ENCODE measurements at places on chromosomes 2 and 18.
A peak's percentile ranks its signal among the peaks of the same experiment; 100 is the strongest.

DNA sequence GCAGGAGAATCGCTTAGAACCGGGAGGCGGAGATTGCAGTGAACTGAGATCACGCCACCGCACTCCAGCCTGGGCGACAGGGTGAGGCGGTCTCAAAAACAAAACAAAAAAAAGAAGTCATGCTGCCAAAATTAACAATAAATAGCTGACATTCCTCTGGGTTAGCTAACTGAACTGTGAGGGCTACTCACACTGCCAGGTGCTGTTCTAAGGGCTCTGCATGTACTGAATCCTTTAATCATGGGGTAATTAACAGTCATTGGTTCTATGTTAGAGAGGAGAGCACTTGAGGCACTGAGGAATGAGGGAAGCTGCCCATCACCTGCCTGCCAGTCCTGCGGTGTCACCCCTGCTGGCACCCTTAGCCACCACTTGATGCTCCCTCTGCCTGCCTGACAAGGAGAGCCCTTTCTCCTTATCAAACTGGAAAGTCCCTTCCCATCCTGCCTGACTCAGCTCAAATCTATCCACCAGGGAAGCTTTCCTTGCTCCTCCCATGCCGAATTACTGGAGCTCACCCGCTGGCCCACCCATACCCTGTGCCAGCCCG lies 73.0 kb upstream of the RIOK3 start:
- no peak for DNase-seq

DNA sequence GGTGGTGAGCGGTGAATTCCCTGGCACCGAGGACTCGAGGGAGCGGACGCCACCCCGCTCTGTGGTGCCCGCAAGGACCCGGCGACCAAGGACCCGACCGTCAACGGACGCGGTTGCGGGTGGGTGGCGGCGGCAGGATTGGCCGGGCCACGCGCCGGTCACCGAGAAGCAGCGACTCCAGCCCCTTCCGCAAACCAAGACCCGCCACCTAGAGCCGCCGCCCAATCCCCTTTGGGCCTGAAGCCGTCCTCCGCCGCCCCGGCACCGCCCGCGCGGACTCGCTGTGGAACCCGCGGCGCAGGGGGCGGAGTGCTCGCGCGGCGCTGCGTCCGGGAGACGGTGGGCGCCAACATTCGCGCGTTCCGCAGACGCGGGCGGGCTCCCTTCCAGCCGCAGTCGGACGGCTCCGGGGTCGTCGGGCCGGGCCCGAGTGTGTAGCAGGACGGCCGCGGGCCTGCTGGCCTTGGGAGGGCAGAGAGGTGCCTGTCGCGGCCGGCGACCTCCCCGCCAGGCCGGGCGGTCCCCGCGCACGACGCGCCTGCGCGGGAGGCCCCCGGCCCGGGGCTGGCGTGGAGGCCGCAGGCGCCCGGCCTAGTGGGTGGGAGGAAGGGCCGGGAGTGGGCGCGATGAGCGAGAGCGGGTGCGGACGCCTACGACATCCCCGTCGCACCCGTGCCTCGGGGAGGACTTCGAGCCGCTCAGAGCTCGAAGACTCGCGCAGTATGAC lies at the start of the genes FAM228B and PFN4:
FAM228B (plus strand) TSS at position 275 of the 727 bp plus-strand sequence. CDS start 893 bp downstream, outside the sequence.
PFN4 (minus strand) TSS at position 140 of the 727 bp plus-strand sequence. CDS start 799 bp downstream, outside the sequence.
- DNase-seq, result peak; percentile 68

GRCh38 chr18:59502274-59503175 lies 143.5 kb upstream of the LMAN1 start:
- DNase-seq, result no peak

DNA sequence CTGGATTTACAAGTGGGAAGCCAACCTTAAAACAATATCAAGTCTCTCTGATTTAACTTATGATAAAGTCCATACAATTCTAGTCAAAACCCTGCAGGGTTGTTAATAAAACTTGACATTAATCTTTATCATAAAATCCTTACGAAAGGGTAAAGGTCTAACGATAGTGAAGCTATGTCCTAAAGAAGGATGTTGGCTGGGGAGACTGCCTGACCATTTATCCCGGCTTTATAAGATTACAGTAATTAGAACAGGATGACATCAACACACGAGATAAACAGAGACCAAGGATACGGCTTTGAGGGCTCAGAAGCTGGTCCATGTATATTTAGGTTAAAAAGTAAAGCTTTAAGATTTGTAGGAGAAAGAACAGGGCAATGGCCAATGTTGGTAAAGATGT lies 189.0 kb upstream of the COPS8 start:
- DNase-seq, result no peak

GRCh38 chr2:222544661-222545060 lies 111.2 kb downstream of the FARSB start:
- DNase-seq, result no peak

DNA sequence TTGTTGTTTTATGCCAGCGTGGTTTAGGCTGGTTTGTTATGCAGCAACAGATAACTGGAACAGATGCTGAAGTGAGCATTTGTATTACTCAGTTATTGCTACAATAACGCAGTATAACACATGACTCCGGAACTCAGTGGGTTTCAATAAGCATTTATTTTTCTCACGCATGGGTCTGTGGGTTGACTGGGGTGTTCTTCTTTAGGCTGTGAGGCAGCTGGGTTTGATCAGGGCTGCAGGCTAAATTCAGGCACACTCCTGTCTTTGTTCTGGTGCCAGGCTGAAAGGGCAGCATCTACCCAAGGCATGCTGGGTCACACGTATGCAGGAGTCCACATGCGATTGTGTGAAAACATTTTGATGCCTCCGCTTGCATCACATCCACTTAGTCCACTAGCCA lies 3.8 kb upstream of the SLC1A4 start:
- no peak for DNase-seq

DNA sequence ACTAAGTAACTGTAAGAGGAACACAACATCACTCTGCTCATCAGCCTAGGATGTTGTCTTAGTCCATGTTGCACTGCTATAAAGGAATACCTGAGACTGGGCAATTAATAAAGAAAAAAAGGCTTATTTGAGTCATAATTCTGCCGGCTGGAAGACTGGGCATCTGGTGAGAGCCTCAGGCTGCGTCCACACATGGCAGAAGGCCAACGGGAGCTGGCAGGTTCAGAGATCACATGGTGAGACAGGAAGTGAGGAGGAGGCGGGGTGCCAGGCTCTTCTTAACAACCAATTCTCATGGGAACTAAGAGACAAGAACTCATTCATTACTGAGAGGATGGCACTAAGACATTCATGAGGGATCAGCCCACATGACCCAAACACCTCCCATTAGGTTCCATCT lies 46.8 kb downstream of the EPG5 start:
- no peak for DNase-seq

Data from stimulated activated CD4-positive, alpha-beta T cell treated with anti-CD3 and anti-CD28 coated beads, Interleukin-12 subunit alpha, Interleukin-12 subunit beta, amount 100 ng/mL, for 48 hours (primary cell).